ENCODE measurements at places on chromosomes 1 and 21.

DNA sequence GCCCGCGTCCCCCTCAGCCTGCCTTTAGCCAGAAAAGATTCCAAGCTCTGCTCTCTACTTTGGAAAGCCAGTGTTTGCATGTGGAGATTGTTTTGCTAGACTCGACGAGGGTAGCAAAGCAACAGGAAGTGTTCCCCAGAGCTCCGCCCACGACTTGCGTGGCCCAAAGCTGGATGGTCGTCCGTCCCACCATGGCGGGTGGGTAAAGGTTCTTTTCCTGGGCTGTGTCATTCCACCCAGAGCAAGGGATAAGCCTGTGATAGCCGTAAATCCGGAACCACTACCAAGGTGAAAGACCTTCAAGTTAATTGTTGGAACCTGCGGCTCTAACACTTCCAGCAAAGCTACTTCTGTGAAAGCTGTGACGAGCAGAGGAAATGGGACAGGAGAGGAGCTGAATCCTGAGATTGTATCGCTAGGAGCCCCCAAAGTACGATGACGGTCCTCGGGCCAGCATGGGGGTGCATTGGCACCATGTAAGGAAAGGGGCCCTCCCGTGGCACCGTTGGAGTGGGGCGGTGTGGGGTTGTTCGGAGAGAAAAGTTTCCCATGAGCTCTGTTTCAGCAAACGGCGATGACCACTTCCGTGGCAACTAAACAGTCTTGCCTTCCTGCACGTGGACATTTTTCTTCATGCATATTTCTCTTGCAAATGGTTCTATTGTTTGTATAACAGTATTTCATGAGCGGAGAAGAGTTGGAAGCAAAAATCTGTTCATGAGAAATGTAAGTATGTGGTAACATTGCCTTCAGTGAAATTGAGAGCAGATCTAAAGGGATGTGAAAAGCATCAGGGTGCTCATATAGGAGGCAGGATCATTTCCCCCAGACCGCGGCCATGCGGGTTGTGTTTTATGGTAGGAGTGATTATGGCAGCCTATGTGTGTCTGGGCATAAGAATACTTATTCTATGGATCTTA lies 8.4 kb downstream of the MX2 start:
- DNase-seq: no peak

DNA sequence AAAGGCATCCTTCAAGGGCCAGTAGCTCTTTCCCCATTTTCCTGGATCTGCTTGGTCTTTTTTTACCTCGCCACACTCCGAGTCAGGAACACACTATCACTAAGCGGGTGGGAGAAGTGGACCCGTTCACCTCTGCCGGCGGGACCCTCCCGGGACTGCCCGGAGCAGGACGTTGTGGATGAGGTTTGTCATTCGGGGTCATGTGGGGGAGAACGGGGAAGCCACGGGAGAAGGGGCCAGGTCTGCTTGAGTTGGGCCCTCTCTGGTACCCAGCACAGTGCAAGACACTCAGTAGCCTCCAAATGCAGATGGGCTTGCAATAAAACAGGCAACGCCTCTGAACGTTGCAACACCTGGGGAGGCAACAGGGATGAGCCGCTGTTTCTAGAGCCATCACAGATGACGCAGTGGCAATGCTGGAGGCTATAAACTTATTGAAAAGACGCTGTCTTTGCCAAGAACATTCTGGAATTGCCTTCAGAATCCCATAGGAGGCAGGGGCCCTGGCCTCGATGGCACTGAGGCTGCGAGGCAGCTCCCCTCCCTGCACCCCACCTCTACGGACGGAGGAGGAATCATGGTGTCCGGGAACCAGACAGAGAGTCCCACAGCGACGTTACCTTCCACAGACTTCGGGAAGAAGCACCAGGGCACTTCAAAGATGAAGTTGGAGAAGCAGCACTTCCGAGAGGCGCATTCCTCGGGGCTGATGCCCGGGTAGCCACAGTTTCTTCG lies 3.8 kb downstream of the TFF2 start:
- no peak for DNase-seq

DNA sequence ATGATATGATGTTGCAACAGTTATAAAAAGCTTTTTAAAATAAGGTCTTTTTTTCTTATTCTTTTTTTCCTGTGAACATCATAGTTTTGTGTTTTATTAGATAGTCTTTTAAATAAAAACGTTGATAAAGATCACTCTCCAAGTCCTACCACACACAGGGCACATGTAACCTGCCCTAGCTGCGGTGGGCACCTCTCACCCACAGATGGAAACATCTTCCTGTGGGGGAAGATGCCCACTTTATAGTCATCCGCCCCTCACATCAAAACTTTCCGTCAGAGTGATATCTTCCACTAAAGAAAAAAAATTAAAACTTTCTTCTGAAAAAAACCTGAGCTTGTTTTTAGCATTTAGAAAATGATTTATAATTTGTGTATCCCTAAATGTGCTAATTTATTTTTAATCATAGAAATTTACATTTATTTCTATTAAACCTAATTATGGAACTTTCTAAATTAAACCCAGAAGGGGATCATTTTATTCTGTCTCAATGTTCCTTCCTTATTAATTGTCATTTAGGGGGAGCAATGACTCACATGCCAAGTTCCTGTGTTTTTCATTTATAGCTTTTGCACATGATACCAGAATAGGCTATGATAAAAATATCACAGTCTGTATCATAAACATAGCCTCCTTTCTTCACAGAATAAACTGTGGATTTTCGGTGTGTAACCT lies 24.7 kb downstream of the TNFRSF9 start:
- peak; percentile 39 for DNase-seq

- no peak for DNase-seq
Observed at GRCh38 chr1:19640363-19641316, 3.5 kb upstream of the NBL1 start.

GRCh38 chr1:51331206-51332100 lies 1.1 kb upstream of the TTC39A start:
- DNase-seq: no peak

DNA sequence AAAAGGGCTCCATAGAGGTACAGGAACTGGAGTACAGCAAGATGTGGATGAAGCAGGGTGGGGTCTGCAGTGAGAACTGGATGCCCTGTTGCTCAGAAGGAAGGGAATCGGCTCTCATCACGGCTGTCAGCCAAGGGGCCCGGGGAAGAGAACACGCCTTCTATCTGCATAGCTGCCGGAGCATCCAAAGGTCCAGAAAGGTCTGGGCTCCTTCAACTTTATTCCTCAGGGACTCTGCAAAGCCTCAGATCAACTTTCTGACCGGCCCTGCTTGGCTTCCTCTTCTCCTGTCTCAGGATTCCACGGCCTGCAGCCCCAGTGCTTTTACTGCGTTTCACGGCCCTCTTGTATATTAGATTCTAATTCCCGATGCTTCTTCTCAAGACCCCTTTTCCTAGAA lies 34.8 kb downstream of the KRTAP19-8 start:
- no peak for DNase-seq

DNA sequence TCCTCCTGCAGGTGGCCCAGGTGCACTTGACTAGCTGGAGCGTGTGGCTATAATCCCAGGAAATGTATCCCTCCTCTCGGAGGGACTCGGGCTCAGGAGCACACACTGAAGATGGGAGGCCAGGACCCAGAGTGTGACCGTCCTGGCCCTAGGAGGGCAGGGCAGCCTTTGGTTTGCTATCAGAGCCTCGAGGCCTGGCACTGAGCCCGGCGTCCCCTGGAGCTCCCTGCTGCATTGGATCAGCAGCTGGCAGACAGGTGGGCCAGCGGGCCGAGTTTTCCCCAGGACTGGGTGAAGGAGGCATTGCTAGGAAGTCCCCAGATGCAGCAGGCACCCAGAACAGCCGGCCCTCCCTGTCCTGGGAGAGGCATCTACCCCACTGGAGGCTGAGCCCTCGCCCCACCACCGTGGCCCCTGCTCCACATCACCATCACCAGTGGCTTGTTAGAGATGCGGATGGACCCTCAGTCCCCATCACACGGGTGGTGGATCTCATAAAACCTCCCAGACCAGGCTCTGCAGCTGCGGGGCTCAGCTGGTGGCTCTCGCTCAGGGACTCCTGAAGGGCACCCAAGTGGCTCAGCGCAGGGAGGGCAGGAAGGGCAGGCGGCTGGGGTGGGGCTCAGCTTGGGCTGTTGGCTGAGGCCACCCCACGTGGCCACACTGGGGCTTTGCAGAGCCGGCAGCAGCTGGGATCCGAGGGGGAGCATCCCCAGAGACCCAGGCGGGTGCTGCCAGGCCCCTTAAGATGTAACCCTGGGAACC lies 32.7 kb upstream of the POFUT2 start:
- no peak for DNase-seq

DNA sequence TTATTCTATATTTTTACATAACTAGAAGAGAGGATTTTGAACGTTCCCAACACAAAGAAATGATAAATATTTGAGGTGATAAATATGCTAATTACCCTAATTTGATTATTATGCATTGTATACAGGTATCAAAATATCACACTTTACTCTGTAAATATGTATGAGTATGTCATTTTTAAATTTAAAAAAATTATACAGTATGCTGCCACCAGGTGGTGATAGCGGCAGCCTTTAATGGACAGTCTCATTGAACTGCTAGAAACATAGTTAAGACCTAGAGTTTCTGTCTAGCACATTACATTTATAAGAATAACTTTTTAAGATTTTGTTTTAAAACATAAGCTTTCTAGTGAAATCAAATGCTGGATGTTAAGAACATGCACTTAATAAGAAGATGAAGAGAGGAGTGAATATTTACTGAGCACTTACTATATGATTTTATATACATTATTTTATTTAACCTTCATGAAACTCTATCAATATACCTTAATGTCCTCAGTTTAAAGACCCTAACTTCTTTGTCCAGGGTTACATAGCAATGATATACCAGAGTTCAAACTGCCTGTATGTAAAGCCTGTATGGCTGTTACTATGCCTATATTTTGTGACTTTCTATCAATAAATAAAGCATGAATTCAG lies 207.1 kb downstream of the NUF2 start:
- no peak for DNase-seq

GRCh38 chr1:188906921-188907641 lies 1570.6 kb downstream of the BRINP3 start:
- DNase-seq: no peak

DNA sequence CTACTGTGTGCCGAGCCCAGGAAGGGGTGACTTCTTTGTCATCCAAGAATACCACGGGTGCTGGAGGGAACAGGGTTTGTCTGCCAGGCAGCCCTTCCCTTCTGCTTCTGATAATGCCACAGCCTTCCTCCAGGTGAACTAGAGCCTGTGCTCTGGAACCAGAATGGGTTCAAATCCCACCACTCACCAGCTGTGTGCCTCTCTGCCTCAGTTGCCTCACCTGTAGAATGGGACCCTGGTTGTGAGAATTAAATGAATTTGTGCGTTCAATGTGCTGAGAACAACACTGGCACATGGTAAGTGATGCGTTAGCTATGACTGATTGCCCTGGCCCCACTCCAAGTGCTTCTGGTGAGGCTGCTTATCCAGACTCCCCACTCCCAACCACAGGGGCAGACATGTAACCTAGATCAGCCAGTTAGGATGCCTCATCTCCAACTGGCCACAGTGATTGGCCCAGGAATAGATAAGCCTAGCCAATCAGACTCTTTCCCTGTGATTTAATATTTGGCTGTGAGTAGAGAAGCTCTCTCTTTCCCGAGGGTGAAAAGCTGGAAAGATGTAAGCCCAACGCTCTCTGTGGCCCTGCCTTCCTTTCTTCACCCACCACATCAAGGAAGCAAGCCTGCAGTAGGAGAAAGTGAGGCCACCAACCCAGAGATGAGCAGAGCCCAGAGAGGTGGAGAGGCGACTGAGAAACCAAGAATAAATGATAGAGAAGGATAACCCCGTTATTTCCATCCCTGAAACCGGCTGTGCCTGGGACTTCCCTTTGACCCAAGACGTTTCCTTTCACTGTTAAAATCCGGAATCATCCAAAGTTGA lies 20.8 kb upstream of the LAPTM5 start:
- no peak for DNase-seq

DNA sequence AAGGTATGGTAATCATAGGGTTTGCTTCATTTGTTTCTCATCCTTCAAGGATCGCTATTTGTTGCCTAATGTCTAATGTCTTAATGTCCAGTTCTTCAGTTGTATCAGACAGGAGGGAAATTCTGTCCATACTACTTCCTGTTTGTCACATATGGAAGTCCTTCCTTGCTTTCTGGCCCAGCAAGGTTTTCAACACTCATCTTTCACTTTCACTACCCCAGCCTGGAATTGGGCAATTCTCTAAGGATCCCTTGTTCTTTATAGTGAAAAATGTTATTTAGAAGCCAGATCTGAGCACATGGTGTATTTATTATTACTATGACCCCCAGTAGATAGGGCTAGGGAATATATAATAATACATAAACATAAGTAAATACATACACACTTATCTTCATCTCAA lies 50.6 kb upstream of the SLC35A3 start:
- no peak for DNase-seq

DNA sequence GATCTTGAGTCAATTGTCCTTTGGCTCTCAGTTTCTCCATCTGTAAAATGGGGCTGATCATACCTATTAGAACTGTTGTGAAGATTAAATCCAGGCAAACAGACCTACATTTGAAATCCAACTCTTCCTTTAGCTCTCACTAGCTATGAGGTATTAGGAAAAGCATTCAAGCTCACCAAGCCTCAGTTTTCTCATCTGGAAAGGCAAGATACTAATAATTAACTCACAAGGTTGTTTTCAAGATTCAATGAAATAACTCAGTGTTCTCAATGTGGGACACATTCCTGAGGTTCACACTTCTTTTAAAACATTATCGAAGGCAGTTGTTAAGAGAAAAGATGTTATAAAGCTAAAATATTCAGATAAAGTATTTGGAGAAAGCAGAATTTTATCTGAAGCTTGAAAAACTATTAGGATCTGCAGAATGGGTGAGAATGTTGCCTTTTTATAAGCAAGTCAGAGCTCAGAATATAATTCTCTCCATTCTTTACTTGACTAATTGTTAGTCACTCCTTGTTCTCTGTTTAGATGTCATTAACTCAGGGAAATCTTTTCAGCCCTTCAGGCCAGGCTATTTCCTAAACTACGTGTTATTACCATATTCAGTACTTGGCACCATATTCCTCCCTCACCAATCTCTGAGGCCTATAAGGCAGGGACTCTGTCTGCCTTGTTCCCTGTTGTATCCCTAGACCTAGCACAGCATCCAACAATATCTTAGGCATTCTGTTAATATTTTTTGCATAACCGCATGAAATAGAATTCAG lies 72.0 kb upstream of the VAV3 start:
- DNase-seq: no peak

- DNase-seq: no peak
Observed at GRCh38 chr1:245023222-245023621, 131.6 kb upstream of the KIF26B start.

- no peak for DNase-seq
Observed at GRCh38 chr1:218473522-218473921, 128.4 kb downstream of the TGFB2 start.

GRCh38 chr1:88744142-88744541 lies 60.1 kb downstream of the PKN2 start:
- DNase-seq: no peak

GRCh38 chr1:12464598-12465056 lies 153.4 kb downstream of the DHRS3 start:
- no peak for DNase-seq

Data from stimulated activated CD8-positive, alpha-beta memory T cell treated with anti-CD3 and anti-CD28 coated beads, Interleukin-4, amount 100 ng/mL, for 1 hour (primary cell).